ENCODE measurements at places on chromosomes 2 and 18.

- DNase-seq: no peak
Observed at GRCh38 chr2:162113776-162114168, 38.3 kb downstream of the GCG start.

- DNase-seq: no peak
Observed at GRCh38 chr2:23603581-23603980, 218.6 kb downstream of the KLHL29 start.

- DNase-seq: no peak
Observed at GRCh38 chr2:240817496-240818292, 2.3 kb downstream of the KIF1A start.

DNA sequence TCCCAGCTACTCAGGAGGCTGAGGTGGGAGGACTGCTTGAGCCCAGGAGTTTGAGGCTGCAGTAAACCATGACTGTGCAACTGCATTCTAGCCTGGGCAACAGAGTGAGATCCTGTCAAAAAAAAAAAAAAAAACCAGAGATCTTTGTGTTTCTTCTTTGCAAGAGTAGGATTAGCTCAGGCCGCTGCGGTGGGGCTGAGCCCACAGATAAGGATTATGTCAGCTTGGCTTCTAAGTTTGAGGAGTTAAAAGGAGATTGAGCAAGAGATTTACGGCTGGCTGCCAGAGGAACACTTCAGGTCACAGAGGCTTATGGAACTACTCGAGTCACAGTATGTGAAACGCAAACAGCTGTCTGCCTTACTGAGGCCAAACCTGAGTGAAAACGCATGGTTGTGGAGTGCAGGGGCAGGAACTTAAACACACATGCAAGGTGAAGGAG lies 146.7 kb upstream of the L3MBTL4 start:
- DNase-seq: no peak

DNA sequence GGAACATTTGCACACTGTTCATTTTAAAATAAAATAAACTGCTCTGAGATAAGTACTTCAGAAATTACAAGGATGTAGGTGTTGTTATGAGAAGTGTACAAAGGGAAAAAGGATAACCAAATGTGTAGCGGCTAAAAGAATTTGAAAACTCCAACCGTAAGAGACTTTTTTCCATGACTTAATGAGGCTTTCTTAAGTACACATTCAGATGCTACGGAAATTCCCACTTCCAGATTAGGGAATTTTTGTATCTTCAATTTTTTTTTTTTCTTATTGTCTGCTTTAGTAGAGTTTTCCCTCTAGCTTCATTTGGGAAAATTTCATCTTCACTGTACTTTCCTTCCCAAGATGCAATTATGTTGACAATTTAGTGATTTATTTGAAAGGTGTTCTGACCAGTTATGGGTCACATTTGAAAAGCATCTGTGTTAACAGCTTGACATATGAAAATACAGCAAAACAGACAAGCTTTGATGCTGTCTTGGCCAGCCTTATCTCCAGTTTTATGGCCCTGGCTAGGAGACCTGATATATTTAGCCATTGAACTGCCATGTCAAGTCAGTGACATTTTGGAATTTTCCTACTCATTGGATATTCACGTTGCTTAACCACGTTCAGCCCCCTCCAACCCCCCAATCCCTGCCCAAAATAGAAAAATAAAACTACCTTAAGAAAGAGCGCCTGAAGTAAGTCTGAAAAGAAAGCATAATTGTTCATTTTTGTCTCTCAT lies 105.6 kb downstream of the FEZ2 start:
- no peak for DNase-seq

- DNase-seq: no peak
Observed at GRCh38 chr2:143548032-143548431, 418.8 kb downstream of the ARHGAP15 start.

DNA sequence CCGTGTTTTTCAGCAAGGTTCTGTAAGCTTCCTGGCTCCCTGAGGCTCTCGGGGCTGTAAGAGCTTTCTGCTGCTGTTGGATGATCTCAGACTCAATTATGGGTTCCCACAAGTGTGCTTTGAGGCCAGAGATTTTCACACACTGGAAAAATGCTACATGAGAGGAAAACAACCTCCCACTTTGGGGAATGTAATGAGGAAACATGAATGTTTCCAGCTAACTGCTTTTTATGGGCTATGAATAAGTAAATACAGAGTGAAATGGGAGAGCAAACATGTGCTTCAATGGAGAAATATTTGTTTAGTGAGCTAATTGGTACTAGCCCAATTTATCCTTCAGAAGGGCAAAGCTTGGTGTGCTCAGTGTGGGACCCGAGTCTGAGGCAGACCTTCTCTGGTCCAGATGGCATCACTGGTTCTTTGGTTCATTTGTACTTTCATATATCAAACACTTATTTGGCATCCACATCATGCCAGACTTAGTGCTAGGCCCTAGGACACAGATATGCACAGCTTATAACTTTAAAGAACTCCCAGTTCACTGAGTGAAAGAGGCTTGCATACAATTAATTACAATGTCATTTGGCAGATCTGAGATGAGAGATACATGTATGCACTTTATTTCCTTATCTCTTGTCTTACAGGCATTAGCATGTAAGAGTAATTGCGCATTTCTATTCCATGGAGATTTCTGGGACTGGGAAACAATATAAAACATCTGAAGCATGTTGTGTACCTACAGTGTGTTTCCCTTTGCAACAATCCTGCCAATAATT lies 248.8 kb downstream of the RDH14 start:
- no peak for DNase-seq

DNA sequence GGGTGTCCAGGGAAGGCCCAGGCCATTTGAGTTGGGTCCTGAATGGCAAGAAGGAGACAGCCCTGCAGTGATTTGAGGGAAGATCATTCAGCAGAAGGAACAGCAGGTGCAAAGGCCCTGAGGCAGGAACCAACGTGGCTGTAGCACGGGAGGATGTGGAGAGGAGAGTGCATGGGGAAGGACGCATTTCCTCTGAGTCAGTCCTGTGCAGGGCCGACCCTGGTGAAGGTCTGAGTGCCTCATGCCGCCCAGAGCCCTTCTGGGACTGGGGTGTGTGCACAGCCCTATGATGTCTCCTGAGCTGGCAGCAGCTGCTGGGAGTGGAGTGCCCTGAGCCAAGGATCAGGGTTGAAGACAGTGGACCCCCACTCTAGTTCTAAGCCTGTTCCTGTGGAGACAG lies 17.9 kb upstream of the ARHGEF4 start:
- DNase-seq: no peak

All from stimulated activated CD8-positive, alpha-beta memory T cell treated with anti-CD3 and anti-CD28 coated beads, Interleukin-15, amount 100 ng/mL, for 24 hours (primary cell).